ENCODE measurements at places on chromosomes 2 and 18. TPM values are rescaled to one million over a fixed set of nuclear protein-coding genes. Genes with fewer than 3 reads are reported as not detected.

DNA sequence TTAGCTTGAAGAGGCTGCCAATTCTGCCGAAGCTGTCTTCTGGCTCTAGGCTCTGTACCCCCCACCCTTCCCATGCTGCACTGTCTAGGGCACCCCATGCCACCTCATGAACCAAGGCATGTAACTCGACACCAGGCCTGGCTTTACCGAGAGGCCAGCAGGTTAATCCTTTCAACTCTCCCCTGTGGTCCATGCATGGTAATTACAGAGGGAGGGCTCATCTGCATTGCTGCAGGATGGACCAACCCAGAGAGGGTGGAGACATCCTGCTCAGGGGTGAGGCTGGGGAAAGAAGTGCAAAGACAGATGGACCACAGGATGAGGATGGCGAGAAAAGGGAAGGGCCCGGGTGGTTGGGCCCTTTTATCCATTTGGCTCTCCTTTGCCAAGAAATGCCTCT is 65.8 kb downstream of the KCTD1 start:
- DNase-seq = no peak

- DNase-seq = no peak
Observed at GRCh38 chr2:207405150-207405549, 124.6 kb upstream of the CREB1 start.

- DNase-seq = peak; percentile 16
Observed at GRCh38 chr18:75109819-75110218, 99.1 kb downstream of the PTGR3 start.

DNA sequence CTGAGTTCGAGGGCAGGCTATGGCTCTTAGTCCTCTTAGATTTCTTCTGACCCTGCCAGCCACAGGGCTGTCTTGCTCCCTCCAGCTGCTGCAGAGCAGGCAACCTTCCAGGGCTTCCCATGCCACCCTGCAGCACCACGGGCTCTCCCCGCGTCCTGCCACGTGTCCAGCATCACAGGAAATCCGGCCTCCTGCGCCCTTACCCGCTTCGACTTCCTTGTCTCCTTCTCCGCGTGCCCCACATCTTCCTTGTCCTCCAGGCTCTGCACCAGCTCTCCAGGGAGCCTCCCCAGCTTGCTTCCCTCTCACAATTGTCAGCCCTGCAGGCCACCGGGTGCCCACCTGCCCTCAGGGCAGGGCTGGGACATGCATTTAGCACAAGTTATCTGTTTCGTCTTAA is 253.5 kb downstream of the DCDC2C start:
- DNase-seq = no peak

SMYD1 gene
- total RNA-seq = not detected

DNA sequence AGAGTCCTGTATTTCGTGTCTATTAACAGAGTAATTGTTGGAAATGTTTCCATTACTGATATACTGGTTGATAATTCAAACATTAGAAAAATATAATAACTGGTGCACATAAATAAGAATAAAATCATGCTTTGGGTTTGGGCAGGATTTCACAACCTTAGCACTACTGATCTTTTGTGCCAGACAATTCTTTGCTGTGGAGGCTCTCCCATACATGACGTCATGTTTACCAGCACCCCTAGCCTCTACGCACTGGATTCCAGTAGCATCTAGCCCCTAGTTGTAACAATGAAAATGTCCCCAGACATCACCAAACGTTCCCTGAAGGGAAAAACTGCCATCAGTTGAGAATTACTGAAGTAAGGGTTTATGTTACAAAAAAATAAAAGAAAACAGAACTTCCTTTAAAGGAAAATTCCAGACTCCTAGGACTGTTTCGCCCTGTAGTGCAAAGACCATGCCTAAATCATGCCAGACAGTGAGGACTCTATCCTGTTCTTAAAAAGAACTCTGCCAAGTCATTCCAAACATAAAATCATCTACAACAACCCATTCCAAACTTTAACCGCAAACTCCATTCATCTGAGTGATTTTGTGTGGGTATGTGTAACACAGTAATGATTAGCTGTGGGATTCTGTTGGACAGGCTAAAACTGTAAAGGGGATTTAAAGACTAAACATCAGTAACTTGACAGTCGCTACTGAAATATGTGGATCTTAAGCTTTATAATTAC is 313.4 kb upstream of the CCDC68 start:
- DNase-seq = no peak

DQX1 gene
- total RNA-seq = 0.94 TPM

DNA sequence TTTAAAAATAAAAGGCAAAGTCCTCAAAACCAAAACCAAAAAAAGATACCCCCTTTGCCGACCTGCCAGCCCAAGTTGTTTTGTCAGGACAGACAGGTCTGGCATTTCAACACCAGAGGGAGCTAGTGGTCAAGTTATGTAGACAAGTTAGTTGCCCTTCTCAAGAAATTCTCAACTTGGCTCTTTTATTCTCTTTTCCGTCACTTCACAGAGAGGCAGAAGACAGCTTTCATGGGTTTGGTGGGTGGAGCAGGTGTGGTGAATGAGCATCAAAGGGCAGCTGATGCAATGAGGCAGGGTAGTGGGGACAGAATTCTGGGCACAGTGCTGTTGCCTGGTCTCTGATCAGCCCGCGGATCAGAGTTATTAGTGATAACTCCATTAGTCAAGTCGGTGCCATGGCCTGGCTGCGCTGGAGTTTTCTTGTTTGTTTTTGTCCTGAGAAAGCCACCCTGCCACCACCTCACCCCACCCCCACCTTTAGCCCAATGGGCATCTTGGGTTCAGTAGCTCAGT is 303.7 kb upstream of the EPAS1 start:
- peak; percentile 78 for DNase-seq

GRCh38 chr2:190791347-190791975 is 89.2 kb upstream of the GLS start:
- peak; percentile 64 for DNase-seq

DNA sequence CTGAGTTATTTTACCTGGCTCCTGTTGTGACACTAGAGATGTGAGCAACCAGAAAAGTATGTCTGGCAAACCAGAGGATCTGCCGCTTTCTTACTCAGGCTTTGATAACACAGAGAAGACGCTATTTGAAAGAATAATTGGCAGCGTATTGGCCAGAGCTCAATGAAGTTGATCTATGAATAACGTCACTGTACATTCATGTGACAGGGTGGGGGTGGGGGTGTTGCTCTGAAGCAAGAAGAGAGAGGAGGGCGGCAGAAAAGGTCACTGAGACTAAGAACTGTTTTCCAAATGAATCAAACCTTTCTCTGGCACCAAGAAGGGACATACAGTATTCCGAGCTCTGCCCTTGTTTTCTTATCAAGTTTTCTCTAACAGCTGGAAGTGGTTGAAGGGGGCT is 1.7 kb upstream of the ONECUT2 start:
- DNase-seq = no peak

DNA sequence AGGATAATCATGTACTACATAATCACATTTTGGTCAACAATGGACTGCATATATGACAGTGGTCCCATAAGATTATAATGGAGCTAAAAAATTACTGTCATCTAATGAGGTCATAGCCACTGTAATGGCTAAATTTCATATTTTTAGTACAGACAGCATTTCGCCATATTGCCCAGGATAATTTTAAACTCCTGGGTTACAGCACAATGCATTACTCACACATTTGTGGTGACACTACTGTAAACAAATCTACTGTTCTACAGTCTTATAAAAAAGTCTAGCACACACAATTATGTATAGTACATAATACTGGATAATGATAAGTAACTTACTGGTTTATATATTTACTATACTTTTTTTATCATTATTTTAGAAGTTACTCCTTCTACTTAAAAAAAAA is 12.8 kb downstream of the EIF2AK2 start:
- no peak for DNase-seq

LPIN1 gene
- total RNA-seq = 76.4 TPM

GRCh38 chr2:112019569-112019982 is 35.5 kb upstream of the TMEM87B start:
- no peak for DNase-seq

GRCh38 chr18:10398571-10398970 is 55.9 kb upstream of the APCDD1 start:
- no peak for DNase-seq

DNA sequence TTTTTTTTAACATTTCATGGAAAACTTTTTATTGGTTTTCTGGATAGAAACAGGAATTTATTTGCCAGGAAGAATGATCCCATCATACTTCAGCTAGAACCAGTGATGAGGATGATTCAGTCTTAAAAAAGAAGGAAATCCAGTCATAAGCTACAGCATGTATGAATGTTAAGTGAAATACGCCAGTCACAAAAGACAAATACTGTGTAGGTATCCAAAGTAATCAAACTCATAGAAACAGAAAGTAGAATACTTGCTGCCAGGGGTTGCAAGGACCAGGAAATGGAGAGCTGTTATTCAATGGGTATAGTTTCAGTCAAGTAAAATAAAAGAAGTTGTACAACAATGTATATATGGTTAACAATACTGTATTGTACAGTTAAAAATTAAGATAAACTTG is 21.3 kb downstream of the PSME4 start:
- no peak for DNase-seq

- no peak for DNase-seq
Observed at GRCh38 chr2:119421741-119422140, 9.9 kb upstream of the TMEM37 start.

NCL gene
- total RNA-seq = 634 TPM

DNA sequence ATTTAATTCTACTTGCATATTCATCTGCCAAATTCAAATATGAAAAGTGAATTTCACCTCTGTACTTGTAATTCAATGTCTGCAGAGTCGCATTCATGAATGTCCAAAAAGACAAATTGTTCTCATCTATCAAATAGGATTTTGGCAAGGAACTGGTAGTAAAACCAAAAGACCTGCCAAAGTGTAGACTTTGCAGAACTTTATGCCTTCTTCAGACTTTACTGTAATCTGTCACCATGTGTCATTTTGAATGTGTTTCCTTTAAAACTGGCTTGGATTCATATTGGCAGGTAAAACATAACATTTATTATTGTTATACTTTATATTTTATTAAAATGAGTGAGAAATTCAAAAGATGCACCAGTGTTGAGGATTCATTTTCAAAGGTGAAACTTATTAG is 701.9 kb upstream of the LINC00305 start:
- no peak for DNase-seq

- DNase-seq = no peak
Observed at GRCh38 chr18:24837066-24837465, 376.6 kb downstream of the HRH4 start.

AQP12A gene
- not detected for total RNA-seq

IL36G gene
- not detected for total RNA-seq

GRCh38 chr2:2503864-2504418 is 172.9 kb upstream of the MYT1L start:
- no peak for DNase-seq

DNA sequence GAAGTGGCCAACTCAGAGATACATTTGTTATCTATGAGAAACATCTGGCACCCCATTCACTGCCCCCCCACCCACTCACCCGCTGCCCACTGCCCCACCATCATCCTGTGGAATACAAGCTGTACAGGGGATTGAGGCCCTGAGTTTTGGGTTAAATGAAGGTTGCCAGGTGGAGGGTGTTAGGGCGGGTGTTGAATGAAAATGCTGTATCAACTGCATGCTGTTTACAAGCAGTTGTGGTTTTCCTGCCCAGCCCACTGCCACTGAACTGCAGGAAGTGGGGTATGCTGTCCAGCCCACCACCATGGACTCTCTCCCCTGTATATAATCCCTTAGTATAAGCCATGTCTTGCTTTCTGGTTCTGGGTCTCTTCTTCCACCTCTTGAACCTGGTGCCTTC is 481.9 kb downstream of the METTL4 start:
- no peak for DNase-seq

NTSR2 gene
- not detected for total RNA-seq

DNA sequence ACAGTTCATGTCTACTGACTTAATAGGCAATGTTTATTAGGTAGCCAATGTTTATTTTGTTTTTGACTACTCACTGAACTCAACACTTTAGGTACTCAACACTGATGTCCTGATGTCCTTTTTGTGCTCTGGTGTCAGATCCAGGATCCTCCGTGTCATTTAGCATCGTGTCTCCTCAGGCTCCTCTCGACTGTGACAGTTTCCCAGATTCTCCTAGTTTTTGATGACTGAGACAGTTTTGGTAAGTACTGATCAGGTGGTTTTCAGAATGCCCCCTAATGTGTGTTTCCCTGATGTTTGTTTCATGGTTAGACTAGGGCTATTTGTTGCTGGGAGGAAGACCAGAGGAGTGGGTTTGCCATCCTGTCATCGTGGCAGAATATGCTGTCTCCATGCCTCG is 719.7 kb upstream of the SOX11 start:
- DNase-seq = no peak

DNA sequence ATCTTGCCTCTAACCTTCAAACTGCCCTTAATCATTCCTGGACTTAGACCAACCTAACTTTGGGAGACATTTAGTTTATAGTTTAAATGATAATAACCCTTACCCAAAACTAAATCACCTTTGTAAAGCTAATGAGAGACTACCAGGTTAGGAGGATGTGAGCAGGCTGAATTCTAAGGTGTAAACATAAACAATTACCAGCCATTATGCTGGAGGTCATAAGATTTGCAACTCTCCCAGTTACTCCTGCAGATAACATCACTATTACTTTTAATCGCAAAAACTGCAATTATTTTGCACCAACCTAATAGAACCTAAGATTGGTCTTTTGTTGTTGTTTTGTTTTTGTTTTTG is 86.5 kb upstream of the MSH6 start:
- no peak for DNase-seq

NAGK gene
- 78.4 TPM for total RNA-seq

DNA sequence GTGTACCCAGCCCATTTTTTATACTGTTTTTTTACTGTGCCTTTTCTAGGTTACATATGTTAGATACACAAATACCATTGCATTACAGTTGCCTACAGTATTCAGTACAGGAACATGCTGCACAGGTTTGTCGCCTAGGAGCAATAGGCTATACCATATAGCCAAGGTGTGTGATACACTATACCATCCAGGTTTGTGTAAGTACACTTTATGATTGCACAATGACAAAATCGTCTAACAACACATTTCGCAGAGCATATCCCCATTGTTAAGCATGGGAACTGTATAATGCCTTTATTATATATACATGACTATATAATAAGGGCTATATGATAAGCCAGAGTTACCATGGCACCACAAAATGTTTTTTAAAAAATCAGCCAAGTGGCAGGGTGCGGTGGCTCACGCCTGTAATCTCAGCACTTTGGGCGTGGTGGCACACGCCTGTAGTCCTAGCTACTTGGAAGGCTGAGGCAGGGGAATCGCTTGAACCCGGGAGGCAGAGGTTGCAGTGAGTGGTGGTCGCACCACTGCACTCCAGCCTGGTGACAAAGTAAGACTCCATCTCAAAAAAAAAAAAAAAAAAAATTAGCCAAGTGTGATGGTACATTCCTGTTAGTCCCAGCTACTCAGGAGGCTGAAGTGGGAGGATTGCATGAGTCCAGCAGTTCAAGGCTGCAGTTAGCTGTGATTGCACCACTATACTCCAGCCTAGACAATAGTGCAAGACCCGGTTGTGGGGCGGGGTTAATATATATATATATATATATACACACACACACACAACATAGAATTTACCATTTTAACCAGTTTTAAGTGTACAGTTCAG is 2.8 kb upstream of the CENPA start:
- no peak for DNase-seq

GRCh38 chr2:76448956-76449355 is 738.2 kb upstream of the GCFC2 start:
- DNase-seq = no peak
